ENCODE measurements at places on chromosomes 13 and 19.

- no peak for DNase-seq
These were observed 9.5 kb downstream of the FGF22 start for GRCh38 chr19:648904-649801.

- no peak for DNase-seq
These were observed 5.8 kb downstream of the DYRK1B start for GRCh38 chr19:39828015-39828653.

GRCh38 chr19:9792206-9793070 is 23.9 kb upstream of the ZNF846 start:
- DNase-seq, result peak; percentile 92

DNA sequence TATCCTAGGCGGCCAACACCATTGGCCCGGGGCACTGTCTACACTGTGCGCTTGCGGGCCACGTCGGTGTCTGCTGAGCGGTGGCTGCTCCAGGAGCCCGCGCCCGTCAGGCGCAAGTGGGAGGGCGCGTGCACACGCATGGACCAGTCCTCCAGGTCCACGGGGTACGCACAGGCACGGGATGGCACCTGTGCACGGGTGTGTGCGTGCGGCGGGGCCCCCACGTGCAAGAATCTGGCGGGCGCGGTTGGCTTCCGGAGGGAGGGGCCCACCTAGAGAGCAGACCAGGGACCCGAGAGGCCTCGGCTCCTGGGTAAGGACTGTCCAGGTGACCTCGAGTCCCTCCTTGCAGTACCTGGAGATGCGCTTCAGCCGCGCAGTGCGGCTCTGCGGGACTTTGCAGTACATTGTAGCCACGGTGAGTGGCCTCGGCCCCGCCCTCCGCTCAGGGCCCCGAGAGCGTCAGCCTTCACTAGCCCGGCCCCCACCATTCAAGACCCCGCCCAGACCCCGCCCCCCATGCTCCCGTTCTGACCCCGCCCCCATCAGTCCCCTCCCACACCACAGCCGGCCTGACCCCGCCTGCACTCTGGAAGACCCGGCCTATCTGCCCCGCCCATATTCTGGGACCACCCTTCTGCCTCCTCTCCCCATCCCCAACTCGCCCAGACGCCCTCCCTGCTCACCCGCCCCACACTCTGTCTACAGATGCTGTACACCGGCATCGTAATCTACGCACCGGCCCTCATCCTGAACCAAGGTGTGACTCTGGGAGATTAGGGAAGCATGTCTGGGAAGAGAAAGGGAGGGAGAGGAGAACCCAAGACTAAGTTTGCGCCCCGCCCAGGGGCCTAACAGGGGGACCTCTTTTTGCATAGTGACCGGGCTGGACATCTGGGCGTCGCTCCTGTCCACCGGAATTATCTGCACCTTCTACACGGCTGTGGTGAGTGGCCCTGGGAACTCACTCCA is 2.3 kb downstream of the SLC5A5 start:
- no peak for DNase-seq

- no peak for DNase-seq
These were observed 155.4 kb downstream of the DCT start for GRCh38 chr13:94323764-94324758.

GRCh38 chr13:35769812-35770211 is 293.3 kb upstream of the MAB21L1 start:
- DNase-seq, result no peak

DNA sequence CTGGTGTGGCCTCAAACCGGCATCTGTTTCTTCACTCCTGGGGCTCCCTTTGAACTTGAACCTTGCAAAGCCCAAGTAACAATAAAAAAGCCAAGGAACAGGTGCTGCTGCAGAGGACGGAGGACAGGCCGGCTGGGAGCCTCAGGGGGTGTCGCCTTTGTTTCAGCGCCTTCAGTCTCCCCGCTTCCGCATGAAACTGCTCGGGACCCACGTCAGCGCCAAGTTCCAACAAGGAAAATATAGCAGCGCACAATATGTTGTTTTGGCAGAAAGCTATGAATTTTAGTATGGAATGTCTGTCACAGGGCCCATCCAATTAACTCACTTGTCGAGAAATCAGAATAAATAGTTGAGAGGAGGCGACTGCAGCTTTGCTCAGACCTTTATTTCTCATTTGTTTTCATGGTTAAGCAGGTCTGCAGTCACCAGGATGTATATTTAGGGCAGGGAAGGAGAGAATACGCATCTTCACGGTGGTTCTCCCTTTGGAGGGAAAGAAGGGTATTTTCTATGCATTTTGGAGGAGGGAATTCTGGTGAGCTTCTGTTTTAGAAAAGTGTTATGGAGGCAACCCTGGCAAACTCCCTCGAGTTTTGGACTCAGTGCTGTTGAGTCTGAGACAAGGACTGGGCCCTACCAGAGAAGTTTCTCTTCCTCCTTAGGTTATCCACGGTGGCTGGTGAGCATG is 34.3 kb upstream of the MEDAG start:
- DNase-seq, result no peak

- no peak for DNase-seq
These were observed 550 bp upstream of the DLL3 start for GRCh38 chr19:39497996-39498797.

DNA sequence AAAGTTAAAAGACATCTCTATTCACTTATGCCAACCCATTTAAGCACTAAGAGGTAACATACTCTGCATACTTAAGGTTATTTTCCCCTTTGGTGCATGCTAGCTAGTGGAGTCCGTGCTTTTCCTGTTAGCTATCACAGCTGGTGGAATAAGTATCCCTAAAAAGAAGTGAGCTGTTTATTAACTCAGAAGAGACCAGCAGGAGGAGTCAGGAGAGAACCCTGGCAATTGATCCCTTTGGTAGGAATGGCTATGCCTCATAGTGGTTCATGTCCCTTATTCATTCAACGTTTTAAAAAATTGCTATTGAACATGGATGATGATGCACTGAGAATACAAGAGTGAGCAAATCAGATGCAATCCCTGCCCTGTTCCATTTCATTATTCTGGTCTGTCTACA is 12.4 kb upstream of the NEK5 start:
- DNase-seq, result no peak

DNA sequence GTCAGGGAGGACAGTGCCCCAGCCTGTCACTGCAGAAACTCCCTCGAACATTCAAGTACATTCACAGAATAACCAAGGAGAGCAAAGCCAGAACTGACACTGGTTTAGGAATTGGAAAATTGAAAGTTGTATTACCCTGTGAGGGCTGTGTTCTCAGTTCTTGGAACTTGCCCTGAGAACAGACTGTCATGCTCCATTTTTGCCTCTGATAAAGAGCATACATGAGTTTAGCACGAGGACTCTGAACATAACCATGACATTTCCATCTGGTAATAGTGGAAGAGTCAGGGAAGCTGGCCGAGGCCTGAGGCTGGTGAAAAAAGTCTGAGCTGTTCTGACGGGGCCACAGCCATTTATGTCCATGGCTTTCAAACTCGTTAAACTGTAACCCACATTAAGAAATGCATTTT is 15.2 kb upstream of the SLC25A30 start:
- DNase-seq, result no peak

DNA sequence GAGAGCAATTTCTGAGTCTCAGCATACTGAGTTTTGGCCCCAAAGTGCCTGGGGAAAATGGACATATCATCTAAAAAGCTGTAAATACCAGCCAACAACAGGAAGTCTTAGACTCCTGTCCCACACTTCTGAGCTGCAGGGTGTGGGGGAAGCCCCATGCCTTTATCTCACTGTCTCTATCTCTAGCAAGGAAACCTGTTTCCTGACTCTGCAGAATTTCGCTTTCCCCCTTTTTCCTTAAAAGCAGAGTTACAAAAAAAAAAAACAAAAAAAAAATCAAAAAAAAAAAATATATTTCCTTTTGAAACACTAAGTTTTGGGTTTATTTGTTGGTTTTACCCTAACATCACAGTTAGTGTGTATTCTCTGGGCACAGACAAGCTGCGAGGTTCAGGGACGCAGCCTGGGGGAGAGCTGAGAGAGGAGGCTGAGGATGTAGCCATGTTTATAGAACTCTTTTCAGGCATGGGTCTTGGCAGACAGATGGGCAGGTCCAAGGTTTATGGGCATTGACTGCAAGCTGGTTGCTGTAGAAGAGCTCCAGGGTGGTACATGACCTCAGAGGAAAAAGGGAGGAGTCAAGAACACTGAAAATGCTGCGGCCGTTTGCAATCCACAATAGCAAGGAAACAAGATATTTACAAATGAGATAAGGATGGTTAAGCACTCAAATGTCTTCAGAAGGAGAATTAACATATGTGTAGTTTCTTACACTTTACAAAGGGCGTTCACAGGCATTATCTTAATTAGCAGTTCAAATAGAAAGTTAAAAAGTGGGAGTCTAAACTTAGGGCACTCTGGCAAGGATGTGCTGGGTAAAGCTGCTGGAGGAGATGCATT is 4.9 kb downstream of the MBNL2 start:
- DNase-seq, result no peak

DNA sequence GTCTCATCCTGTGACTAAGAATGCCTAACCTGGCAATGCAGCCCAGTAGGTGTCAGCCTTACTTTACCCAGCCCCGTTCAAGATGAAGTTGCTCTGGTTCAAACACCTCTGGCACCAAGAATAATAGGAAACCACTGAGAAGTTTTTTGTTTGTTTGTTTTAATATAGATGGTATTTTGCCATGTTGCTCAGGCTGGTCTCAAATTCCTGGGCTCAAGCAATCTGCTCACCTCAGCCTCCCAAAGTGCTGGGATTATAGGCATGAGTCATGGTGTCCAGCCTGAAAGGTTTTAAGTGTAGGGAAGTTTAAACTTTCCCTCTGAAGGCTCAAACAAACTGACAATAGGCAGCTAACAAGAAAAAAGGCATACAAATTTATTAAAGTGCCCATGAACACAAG is 51.2 kb upstream of the ABCC4 start:
- no peak for DNase-seq

DNA sequence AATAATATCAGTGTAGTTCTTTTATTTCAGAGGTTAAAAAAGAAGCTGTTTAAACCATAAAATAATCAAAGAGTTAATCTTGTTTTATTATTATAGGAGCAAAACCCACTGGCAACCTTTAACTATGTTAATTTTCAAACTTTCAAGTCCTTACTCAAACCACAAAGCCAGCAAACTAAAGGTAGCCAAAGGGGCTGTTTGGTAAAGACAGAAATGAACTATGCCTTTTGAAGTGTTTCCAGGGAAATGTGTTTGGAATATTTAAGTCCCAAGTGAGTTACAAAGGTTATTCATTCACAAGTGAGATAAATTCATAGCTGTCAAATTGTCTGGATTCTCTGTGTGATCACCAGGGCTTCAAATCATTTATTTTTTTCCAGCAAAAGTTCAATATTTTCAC is 264.7 kb downstream of the MZT1 start:
- DNase-seq, result no peak

DNA sequence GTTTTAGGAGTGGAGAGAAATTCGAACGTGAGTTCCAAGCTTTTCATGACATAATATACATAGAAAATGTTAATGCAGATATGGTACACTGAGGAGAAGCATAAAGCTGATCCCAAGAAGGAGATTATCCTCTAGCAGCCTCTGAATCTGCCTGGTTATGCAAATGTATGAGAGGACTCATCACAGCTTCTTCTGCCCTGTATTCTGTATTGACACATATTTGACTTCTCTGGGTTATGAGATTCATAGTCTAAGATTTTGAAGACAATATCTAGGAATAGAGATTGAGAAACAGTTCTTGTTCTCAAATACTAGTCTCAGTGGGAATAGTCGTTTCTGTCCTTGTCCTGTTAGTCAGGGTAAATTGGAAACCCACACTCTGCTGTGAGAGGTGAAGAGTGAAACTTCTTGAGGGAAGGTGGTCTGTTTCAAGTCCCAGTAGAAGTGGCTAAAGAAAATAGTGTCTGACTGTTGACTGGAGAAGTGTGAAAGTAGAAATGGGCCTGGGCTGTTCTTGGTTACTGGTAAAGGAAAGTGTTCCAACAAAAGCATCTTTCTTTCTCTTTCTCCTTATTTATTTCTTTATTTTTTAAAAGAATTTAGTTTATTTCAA is 1356.6 kb downstream of the SLITRK5 start:
- no peak for DNase-seq

DNA sequence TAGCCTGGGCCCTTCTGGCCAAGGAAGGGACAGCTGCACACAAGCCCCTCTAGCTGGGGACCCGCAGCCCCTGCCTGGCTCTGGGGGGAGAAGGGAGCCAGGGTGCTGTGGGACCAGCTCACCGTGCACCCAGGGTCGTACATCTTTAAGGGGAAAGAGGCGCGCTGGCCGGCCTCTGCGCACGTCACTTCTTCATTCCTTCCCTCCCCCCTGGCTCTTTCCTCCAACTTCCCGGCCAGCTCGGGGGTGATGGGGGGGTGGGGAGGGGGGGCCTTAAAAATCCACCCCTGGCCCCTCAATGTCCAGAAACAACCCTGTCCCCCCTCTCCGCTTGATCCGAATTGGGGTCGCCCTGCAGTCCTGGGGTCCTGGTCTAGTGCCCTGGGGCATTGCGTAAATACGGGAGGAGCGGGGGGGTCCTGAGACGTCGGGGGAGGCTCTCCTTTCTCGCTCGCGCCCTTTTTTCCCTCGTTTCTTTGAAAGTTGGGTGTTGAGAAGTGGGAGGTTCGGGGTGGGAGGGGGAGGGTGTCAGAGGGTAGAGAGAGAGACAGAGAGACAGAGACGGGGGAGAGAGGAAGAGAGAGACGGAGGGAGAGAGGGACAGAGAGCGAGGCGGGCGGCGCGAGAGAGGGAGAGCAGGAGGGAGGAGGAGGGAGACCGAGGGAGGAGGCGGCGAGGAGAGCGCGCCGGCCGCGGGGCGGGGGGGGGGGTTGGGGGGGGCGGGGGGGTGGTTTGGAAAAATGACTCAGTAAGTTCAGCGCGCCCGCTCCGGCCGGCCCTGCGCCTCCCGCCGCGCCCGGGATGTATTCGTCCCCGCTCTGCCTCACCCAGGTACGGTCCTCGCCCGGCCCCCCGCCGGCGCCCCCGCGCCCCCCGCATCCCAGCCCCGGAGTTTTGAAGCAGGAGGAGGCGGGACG is at the start of gene NFIC:
NFIC (plus strand) TSS at position 748 of the 917 bp plus-strand sequence; CDS start at position 802, 54 bp downstream.
- no peak for DNase-seq

GRCh38 chr19:6393983-6394412 is 1.0 kb upstream of the GTF2F1 start:
- DNase-seq, result no peak

DNA sequence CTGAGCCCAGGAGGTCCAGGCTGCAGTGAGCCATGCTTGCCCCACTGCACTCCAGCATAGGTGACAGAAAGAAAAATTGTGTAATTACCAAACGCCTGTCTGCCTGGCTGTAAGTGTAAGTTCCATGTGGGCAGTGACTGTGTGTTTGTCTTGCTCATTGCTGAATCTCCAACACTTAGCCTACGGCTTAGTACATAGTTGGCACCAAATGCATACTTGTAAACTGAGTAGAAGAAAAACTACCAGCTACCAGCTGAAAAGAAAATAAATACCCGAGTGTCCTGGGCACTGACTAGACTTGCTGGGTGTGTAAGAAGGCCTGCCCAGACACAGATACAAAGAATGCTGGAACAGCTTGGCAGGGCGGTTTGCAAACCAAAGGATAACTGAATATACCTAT is 2.7 kb upstream of the CEBPG start:
- DNase-seq, result no peak

All from renal cortex interstitium (tissue), 15 donors.